Ovary (tissue), 10 donors: ENCODE measurements at places on chromosomes 4 and X.
A peak's percentile ranks its signal among the peaks of the same experiment; 100 is the strongest.

DNA sequence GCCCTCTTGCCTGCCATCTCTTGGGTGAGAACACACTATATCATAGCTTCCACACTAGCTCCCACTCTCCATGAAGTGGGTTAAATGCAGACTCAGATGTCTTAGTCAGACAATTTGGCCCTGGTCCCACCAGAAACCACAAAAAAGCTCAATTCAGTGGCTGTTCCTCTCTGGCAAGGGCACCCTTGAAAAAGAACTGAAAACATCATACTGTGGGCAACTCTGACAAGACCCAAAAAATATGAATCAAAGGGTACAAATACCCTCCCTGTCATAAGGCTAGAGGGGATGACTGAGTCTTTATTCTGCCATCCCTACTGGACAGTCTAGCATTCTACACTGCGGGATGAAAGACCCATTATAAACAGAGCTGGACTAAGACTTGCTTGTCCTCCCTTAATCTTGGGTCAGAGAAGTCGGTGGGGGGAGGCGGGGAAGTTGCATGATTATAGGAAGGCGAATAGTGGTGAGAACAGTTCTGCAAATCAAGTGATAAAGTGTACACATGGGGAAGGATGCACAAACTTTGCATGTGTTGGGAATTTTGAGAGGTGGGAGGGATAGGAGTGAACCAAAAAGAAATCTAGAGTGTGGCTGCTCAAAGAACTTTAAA lies 172.1 kb downstream of the OPHN1 start:
- no peaks in the 10 kb centered on the region for H3K36me3 ChIP-seq
- no peaks in the 10 kb centered on the region for H3K27me3 ChIP-seq
- no peaks in the 10 kb centered on the region for H3K4me1 ChIP-seq
- H3K4me3 ChIP-seq = no peak overlapping the region

DNA sequence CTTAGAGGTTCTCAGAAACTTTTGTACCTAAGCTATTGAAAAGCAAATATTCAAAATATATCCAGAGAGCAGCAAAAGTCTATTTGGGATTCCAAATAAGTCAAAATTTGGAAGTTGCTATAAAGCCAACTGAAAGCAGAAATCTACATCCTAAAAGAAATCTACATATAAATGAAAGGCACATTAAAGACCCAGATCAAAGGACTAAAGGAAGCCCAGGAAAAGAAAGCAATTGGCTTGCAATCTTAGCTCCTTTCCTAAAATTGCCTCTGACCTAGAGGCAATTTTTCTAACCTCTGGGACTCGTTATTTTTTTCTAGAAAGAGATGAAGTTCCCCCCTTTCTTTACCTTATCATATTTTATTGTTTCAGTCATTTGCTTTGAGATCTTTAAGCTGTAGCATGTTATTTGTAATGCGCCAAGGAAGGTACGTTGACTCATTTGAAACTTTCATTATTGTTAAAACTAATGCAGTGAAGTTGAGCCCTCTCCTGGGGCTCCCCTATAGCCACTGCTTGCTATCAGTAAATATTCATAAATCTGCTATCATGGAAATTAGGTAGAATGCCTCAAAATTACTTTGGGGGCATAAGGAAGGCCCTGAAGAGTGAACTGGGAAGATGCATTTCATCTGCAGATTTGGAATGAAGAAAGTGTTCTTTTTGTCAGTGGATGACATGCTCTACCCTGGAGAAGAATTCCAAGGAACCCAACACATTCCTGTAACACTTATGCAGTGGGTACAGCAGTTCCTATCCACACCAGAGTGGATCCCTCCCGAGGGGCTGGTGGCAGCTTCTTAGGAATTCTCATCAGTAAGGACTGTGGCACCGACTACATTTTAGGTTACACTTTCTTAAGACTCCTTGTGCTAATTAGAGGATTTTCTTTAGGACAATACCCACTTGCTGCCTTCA lies 177.8 kb upstream of the IGFBP7 start:
- H3K27ac ChIP-seq = no peak overlapping the region
- no peak overlapping the region for H3K4me3 ChIP-seq
- no peak for DNase-seq

GRCh38 chr4:25722964-25723363 lies 67.3 kb downstream of the SLC34A2 start:
- no peaks in the 10 kb centered on the region for H3K27me3 ChIP-seq
- no peak for DNase-seq
- no peak overlapping the region for H3K4me3 ChIP-seq
- no peak overlapping the region for H3K27ac ChIP-seq
- no peaks in the 10 kb centered on the region for H3K36me3 ChIP-seq

DNA sequence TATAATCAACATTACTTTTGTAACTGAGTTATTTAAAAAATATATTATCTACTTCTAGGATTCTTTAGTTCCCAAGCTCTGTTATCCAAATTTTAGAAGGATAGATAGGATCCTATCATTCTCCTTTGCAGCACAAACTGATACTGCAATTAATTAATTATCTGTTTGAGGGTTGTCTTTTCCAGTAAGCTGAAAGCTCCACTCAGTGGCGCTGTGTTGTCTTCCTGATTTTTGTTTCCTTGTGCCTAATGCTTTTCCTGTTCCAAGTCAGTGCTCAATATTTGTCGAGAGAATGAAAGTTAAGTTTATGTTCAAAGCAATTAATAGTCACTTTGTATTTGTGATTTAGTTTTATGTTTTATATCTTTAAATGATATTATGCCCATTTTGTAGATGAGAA lies 107.4 kb upstream of the ANK2 start:
- no peak overlapping the region for H3K27ac ChIP-seq
- H3K36me3 ChIP-seq = no peaks in the 10 kb centered on the region
- H3K4me3 ChIP-seq = no peak overlapping the region
- no peaks in the 10 kb centered on the region for H3K27me3 ChIP-seq
- no peaks in the 10 kb centered on the region for H3K4me1 ChIP-seq

GRCh38 chr4:119510395-119511149 lies 118.0 kb downstream of the PDE5A start:
- no peaks in the 10 kb centered on the region for H3K27me3 ChIP-seq
- DNase-seq = no peak
- peaks cover 2% of the 10 kb centered on the region for H3K4me1 ChIP-seq
- H3K4me3 ChIP-seq = no peak overlapping the region
- no peaks in the 10 kb centered on the region for H3K36me3 ChIP-seq

DNA sequence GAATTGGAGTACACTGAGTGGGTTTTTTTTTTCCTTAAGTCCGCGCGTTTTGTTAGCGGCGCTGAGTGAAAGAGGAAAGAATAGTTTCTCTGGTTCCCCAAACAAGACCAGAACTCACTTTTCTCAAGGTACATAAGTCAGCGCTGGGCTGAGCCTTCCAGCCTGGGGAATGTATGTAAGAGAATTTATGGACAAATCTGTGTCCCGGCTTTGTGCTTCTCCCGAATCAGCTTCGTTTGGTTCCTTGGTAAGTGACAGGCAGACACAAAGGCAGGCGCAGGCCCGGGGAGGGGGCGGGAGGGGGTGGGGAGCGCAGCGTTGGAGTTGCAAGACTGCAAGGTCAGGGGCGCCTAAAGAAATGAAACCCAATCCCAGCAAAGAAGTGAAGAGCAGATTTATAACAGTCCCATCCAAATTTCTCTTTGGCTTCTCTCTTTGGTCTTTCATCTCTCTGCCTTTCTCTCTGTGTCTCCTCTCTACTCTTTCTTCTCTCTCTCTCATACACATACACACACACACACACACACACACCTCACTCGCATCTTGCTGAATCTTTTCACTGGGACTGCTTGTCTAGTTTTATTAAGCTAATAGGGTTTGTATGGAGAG lies 981 bp downstream of the TET2 start:
- no peak for DNase-seq
- H3K4me1 ChIP-seq = peaks cover 8% of the 10 kb centered on the region
- no peaks in the 10 kb centered on the region for H3K27me3 ChIP-seq
- peak overlapping the region; percentile 77 for H3K27ac ChIP-seq

DNA sequence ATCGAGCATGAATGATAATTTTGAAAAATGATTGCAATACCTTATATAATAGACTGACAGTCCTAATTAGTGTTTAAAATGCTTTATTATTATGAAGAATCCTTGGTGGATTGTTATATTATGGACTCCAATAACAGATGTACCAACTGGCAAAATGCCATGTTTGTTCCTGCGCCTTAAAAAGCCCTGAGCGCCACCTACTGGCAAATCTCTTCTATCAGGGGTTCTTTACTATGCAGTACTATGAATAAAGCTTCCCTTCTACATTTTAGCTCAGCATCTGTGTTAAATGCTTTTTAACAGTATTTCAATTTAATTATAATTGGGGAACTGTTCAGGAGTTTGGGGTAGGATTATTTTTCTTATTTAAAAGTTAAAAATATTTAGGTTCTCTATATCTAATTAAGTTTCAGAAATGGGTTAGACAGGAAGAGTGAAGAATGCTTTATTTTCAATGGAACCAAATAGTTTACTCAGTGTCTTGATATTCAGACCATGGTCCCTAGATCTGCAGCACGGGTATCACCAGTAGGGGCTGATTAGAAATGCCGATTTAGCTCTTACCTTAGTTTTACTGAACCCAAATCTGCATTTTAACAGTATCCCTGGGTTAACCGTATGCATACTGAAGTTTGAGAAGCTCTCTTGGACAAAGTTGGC lies 20.0 kb downstream of the CFAP97 start:
- no peaks in the 10 kb centered on the region for H3K36me3 ChIP-seq
- H3K4me1 ChIP-seq = peaks cover 1% of the 10 kb centered on the region
- no peak overlapping the region for H3K27ac ChIP-seq
- peak; percentile 70 for DNase-seq

DNA sequence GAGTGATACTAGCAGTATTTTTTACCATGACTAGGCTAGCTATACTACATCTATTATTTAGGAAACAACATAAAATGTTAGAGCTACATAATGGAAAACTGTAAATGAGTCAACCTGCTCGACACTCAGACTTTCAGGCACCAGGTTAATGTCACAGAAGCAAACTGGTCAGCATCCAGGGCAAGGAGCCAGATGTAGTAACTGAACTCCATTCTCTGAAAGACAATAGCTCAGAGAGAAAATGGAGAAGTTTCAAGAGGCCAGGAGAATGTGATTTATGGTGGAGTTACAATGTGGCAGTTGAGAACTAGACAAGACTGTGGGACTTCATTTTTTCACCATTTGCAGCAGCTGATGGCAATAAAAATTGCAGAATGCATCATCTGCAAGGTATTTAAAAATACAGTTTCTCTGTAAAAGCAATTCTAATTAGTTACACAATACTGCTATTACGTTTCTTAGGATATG lies 342.7 kb upstream of the PABPC4L start:
- H3K27ac ChIP-seq = no peak overlapping the region
- H3K4me1 ChIP-seq = no peaks in the 10 kb centered on the region
- DNase-seq = no peak

DNA sequence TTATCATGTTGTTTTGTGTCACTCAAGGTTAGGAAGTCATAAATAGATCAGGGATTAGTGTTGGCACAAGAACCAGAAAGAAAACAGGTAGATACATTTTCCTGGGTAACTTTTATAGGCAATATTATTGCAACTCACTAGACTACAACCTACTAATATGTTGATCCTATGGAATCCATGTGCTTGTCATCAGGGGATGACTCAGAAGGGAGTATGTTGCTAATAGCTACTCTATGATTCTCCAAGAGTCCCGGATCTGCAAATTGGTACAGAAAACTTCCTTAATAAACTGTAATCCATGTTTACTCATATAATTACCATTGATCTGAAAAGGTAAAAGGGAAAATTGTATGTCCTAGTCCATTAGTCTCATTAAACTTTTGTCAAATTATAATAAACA lies 11.7 kb upstream of the GNRHR start:
- H3K4me3 ChIP-seq = no peak overlapping the region
- no peaks in the 10 kb centered on the region for H3K4me1 ChIP-seq
- no peak for DNase-seq

DNA sequence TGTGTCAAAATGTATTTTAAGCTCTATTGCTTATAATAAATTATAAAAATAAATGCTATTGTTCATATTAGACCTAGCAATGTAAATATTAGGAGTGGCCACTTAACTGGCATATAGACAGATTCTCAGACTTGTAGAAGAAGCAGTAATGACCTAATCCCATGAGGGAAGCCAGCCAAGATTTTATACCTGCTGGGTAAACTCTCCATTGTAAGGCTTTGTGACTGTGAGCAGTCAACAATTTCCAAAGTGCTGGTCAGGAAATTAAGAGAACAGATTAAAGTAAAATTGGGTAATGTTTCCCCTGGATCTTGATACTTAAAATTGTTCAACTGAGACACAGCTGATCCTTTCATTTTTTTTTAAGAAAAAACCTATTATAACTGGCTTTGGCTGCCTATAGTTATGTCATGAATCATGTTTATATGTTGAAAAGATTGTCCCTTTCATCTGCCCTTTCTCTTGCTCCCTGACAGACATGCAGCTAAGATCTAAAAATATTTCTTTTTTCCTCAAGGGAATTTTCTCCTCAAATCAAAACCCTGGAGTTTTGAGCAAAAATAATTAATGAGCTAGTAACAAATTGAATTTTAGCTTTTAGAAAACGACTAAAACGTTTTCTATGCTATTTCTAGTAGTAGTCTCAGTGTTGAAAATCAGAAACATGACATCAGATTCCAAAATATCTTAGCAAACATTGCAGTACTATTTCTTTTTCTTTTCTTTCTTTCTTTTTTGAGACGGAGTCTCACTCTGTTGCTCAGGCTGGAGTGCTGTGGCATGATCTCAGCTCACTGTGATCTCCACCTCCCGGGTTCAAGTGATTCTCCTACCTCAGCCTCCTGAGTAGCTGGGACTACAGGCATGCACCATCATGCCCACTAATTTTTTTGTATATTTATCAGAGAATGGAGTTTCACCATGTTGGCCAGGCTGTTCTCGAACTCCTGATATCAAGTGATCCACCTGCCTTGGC lies 77.9 kb downstream of the ADGRL3 start:
- H3K27ac ChIP-seq = no peak overlapping the region
- H3K27me3 ChIP-seq = no peaks in the 10 kb centered on the region
- DNase-seq = no peak
- no peak overlapping the region for H3K4me3 ChIP-seq

DNA sequence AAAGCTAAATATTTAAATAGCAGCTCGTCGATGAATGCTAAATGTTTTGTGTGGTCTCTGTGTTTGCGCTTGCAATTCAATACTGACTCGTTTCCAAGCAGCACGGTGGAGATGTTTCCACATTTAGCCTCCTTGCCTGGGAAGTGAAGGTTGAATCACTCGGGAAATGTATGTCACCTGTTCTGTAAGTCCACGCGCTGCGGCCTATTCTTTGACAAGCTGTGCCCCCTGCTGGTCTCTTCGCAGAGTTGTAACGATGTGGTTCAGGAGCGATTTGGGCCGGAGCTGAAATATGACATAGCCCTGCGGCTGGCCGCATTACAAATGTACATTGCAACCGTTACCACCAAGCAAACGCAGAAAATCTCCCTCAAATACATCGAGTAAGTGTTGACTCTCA lies 89.6 kb upstream of the PRPS2 start:
- no peaks in the 10 kb centered on the region for H3K36me3 ChIP-seq
- H3K27me3 ChIP-seq = no peaks in the 10 kb centered on the region
- H3K27ac ChIP-seq = no peak overlapping the region
- peak; percentile 51 for DNase-seq

GRCh38 chr4:173074501-173074946 lies 94.1 kb upstream of the GALNT7 start:
- no peak for DNase-seq
- no peak overlapping the region for H3K27ac ChIP-seq
- H3K27me3 ChIP-seq = no peaks in the 10 kb centered on the region
- H3K4me3 ChIP-seq = no peak overlapping the region
- H3K36me3 ChIP-seq = no peaks in the 10 kb centered on the region
- no peaks in the 10 kb centered on the region for H3K4me1 ChIP-seq
